ENCODE measurements at places on chromosomes 4 and X.

- DNase-seq: no peak
These were observed 91.6 kb downstream of the SHROOM3 start for GRCh38 chr4:76526585-76526990.

GRCh38 chr4:44583393-44583792 lies 68.0 kb downstream of the YIPF7 start:
- no peak for DNase-seq

DNA sequence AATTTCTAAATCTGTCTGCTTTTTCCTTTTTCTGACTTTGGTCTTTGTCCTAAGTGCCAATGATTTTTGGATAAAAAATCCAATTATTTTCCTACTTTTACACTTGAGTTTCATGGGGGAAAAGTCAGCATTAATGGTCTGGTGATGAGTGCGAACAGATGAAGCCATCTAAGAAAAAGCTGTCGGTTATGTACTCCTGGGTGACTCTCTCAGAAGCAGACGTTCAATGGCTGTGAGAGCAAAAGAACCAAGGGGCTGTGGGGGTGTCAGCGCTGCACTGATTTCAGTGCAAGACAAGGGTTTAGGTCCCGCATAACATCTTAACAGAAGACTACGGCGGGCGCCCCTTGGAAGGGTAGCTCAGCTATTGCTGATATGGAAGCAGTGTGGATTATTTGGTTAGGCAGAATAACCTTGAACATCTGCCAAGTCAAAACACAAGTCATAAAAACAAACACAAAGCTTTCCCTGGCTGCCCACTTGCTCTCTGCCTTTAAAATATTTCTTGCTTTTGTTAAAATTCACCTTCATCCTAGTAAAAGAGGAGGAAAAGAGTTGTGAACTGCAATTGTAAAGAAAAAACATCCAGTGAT lies 240.5 kb downstream of the MAML3 start:
- DNase-seq: no peak

- no peak for DNase-seq
These were observed 190.7 kb downstream of the OR13H1 start for GRCh38 chrX:131734621-131735020.

- DNase-seq: no peak
These were observed 92.2 kb upstream of the GPR34 start for GRCh38 chrX:41596596-41596995.

GRCh38 chr4:94416335-94416734 lies 35.4 kb upstream of the PDLIM5 start:
- no peak for DNase-seq

DNA sequence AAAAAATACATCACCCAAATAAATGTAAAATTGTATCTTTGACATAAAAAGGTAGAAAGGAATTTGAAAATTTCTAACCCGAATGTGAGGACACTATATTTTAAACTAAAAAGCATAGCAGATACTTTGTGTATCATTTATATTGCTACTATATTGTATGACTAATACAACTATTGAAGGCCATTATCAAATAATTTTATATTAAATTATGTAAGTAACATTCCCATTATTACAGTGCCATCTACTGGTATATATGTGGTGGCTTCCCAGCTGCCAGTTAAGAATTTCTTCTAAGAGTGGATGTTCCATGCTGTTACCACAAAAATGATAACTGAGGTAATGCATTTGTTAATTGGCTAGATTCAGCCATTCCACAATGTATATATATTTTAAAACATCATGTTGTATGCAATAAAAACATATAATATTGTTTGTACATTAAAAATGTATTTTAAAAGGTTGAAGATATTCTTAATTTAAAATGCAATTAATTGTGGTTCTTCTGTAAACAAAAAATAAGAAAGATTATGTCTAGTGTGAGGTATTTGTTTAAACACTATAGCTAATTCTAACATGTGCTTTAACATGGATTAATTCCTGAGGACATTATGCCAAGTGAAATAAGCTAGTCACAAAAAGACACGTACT lies 65.3 kb downstream of the EGF start:
- DNase-seq: no peak

- DNase-seq: no peak
These were observed 168.3 kb upstream of the RPS6KA3 start for GRCh38 chrX:20434986-20435385.

- DNase-seq: no peak
These were observed 85.5 kb downstream of the USP46 start for GRCh38 chr4:52573551-52573950.

- no peak for DNase-seq
These were observed 347 bp downstream of the AMTN start for GRCh38 chr4:70518716-70519115.

- DNase-seq: no peak
These were observed 1469.0 kb upstream of the PABPC4L start for GRCh38 chr4:135670548-135670947.

DNA sequence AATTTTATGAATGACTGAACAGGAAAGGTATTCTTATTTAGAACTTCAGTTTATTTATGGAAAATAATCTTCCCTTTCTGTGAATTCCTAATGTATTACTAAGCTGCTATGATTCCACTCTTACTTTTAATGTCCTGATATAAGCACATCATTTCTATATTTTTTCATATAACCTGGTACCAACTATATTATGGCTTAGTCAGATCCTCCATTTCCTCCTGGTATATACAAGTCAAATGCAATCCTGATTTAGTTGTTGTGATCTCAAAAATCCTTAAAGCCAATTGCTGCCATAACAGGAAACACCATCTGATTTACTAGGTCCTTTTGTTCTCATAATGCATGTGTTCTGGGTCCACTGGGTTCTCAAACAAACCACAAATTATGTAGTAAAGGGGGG lies 26.8 kb downstream of the TRMT2B start:
- no peak for DNase-seq

GRCh38 chr4:5069901-5070300 lies 18.6 kb downstream of the STK32B start:
- no peak for DNase-seq

- no peak for DNase-seq
These were observed 92.0 kb downstream of the IRF2 start for GRCh38 chr4:184382189-184382846.

DNA sequence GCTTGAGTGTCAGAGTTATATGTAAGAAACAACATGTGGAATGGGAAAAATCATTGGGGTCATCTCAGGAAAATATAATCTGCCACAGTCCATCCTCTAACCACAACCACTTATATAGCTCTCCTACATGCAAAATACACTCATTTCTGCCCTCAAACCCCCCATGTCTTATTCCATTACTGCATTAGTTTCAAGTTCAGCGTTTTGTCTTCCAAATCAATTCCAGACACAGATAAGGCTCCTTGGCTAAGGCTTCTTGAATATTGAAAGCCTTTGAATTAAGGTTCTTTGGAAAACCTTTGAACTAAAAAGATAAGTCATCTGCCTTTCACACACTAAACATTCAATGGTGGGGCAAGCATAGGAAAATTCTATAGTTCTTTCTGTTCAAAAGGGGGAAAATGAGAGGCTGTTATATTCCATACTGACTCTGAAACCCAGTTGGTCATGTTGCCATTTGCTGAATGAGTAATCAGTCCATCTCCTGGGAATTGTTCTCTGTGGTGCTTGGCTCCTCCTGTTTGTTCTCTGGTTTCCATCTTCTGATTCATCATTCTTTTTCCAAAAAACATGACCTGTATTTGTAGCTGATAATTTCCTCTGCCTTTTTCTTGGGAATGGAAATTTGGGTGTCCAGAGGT lies 218.7 kb downstream of the BMPR1B start:
- DNase-seq: no peak

GRCh38 chr4:2746891-2747695 lies 9.0 kb downstream of the TNIP2 start:
- DNase-seq: no peak

GRCh38 chr4:105460306-105460705 lies 13.6 kb downstream of the PPA2 start:
- no peak for DNase-seq

DNA sequence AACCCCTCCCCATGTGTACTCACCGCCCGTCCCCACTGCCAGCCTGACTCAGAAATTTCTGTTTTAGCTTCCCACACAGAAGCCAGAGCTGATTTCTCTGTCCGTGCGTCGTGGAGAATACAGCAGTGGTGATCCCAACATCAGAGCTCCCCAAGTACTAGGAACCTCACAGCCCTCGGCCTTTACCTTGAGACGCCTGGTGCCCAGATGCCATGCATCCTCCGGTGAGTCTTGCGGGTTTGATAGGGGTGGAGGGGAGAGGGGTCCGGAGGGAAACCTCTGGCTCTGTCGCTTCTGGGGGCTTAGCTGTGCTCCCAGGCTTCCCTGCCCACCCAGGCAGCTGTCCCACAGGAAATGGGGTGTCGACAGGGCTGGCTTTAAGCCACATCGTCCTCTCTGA lies 2.1 kb downstream of the LOC101059915 start:
- DNase-seq: no peak

GRCh38 chr4:185341841-185342240 lies 53.9 kb downstream of the LRP2BP start:
- no peak for DNase-seq

DNA sequence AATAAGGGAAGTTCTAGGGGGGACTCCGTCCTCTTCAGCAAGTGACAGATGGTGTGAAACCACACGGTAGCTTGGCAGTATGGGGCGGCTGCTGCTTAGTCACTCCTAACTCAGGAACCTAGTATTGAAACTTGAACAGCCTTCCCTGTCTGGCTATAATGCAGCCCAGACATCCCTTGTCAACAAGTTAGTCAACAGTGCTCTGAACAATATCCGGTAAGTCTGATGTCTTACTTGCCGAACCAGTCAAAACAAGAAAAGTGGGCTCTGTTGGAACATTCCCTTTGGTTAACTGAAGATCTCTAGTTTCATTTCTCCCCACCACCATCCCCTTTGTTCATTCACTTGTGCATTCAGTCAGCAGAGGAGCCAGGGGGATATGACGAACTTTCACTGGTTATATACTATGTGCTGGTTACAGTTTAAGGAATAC lies 18.7 kb upstream of the CXCL13 start:
- no peak for DNase-seq

DNA sequence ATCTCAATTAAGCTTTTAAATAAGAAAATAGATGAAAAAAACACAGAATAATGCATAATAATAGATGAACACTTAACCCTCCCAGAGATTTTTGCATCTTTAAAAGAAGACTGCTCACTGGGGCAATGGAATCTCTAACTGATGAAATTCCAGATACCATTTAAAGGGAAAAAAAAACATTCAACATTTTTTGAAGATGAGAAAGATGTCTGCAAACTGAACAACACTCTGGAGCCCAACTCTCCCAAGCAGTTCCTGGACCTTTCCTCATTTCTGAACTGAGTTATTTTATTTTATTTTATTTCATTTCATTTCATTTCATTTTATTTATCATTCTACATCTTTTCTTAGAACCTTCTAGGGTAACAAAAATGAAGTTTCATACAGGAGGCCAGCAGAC lies 90.7 kb downstream of the CORIN start:
- no peak for DNase-seq

DNA sequence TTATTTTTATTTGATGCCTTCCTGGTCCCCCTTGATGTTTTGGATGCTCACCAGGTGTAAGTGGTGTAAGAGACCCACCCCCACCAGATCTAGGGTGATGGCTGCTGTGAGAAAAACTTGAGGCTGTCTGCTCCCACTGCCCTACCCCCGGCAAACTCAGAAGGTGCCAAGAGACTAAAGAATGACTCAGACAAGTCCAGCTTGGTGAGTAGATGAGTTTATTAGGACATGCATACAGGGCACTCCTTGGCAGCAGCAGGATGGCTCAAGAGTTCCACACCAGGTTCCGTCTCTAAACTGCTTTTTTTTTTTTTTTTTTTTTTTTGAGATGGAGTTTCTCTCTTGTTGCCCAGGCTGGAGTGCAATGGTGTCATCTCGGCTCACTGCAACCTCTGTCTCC lies 84.0 kb upstream of the HPF1 start:
- DNase-seq: no peak

DNA sequence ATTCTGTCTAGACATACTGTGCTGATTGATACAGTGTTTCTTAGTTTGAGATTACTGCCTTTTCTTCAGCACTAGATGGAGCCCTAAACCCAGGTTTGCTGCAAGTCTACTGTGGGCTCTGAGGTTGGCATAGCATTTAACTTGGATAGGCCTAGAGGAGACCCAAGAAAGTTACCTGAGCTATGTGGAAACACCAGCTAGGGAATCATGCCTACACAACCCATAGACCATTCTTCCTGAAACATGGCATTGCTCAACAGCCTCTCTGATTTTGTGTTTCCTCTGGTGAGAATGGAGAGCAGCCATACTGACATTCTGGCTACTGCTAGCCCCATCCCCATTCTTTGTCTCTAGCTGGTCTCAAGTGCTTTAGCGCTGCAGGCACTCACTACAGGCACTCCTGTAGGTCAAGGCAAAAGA lies 287.7 kb upstream of the PCDH18 start:
- no peak for DNase-seq

DNA sequence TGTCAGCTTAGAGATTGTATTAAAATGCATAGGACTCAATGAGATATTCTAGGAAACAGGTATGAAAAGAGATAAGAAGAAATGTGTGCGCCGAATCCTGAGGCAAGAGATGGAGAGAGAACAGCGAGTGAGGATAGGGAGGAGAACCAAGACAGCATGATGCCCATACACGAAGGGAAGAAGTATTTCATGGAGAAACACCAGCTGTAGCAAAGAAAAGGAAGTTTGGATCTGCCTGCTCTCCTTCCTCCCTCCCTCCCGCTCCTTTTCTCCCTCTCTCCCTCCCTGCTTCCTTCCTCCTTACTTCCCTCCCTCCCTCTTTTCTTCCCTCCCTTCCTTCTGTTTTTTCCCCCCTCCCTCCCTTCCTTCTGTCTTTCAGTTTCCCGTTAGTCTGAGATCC lies 318.6 kb upstream of the TAPT1 start:
- no peak for DNase-seq

Measured in CD4-positive, alpha-beta T cell (primary cell).